ENCODE measurements at places on chromosomes 13 and 19.

GRCh38 chr19:30207357-30207756 lies 164.8 kb upstream of the ZNF536 start:
- no peak for DNase-seq

- peak; percentile 31 for DNase-seq
Observed at GRCh38 chr19:42480335-42481095, 37.8 kb upstream of the CXCL17 start.

DNA sequence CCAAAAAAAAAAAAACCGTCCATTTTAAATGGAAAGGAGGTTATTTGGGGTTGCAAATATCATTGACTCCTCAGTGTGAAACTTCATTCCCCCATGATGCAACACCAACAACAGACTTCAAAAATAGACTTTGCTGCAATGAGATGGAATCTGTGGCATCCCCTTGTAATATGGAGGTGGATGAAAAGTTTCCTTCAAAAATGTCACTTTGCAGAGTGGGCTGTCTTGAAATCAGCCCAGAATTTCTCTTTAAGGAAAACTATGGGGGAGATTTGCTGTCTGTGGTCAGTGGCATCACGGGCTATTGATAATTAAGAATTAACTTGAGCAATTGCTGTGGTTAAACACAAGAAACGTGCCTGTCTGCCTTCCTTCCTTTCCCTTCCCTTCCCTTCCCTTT lies 1.5 kb downstream of the GPR18 start:
- peak; percentile 53 for DNase-seq

DNA sequence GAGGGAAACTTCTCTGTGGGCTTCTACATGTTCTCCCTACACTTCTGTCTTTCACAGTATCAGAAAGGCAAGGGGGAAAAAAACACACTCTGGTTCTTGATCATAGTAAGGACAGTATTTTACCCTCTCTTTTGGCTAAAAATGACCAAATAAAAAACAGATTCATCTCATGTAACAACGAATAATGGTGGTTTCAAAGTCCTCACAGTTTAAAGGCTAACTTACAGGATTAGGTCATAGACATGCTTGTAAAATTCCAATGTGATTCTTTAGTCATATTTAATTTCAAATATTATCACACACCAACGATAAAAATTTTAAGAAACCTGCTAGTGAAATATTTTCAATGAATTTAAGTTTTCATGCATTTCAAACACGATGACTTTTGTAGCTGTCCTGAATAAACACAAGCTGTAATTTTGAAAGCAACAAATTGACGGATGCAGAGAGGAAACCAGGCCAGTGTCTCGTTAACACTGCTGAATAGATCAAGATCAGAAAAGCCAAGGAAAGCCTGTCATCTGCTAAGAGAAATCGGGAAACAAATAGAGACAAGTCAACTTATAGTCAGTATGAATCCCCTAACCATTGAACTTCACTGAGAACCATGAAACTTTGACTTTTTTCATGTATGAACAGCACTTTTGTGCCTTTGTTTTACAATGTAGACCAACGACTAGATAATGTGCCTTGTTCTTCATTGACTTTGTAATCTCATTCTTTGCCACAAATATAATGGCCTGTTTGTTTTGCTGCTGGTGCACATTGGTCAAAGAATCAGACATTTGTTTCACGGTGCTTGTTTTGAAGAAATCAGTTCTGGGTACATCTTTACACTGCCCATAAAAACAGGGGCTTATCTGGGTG lies 22.0 kb downstream of the MBNL2 start:
- DNase-seq = no peak

DNA sequence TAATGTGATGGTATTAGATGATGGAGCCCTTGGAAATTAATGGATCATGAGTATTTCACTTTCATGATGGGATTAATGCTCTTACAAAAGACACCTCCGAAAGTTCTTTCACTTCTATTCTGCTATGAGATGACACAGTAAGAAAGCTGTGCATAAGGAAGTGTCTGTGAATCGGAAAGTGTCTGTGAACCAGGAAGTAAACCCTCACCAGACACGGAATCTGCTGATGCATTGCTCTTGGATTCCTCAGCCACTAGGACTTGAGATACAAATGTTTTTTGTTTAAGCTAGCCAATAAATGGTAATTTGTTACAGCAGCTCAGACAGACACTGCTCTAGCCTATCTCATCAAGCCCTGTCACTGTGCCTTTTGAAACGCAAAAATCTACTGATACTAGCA lies 440.4 kb upstream of the PRR20A start:
- DNase-seq = no peak

All from GM04503 (cell line).